Lung (tissue), 17 donors: ENCODE measurements at places on chromosomes 1 and 21. TPM values are rescaled to one million over a fixed set of nuclear protein-coding genes. Genes with fewer than 3 reads are reported as not detected.
A peak's percentile ranks its signal among the peaks of the same experiment; 100 is the strongest.

DNA sequence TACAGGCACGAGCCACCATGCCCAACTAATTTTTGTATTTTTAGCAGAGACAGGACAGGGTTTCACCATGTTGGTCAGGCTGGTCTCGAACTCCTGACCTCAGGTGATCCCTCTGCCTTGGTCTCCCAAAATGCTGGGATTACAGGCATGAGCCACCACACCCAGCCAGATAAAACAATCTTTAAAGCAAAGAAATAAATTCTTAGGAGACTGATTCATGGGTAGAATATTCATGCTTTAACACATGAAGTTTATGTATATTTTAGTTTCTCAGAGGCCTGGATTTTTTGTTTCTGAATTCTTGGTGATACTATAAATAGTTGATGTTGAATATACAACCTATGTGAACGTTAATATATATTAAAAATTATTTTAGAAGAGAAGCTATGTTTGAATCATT, 127.4 kb upstream of the KIAA1614 start:
- no peak for DNase-seq

GRCh38 chr1:200979574-200980451, 43.7 kb downstream of the KIF21B start:
- DNase-seq = peak; percentile 42

- DNase-seq = no peak
Observed at GRCh38 chr1:148354284-148354912, 128.7 kb downstream of the PPIAL4G start.

- DNase-seq = no peak
Observed at GRCh38 chr1:204920967-204921366, 50.3 kb downstream of the NFASC start.

GRCh38 chr1:239321877-239322276, 64.5 kb upstream of the CHRM3 start:
- no peak for DNase-seq

GRCh38 chr1:100422065-100422464, 69.8 kb downstream of the CDC14A start:
- no peak for DNase-seq

ERICH3 gene
- 20.7 TPM for total RNA-seq

C1orf87 gene
- total RNA-seq = 13.8 TPM

FCRL6 gene
- 0.64 TPM for total RNA-seq

ETNK2 gene
- 5.0 TPM for total RNA-seq

SPRR1A gene
- not detected for total RNA-seq
